ENCODE measurements at places on chromosomes 3 and 15.

DNA sequence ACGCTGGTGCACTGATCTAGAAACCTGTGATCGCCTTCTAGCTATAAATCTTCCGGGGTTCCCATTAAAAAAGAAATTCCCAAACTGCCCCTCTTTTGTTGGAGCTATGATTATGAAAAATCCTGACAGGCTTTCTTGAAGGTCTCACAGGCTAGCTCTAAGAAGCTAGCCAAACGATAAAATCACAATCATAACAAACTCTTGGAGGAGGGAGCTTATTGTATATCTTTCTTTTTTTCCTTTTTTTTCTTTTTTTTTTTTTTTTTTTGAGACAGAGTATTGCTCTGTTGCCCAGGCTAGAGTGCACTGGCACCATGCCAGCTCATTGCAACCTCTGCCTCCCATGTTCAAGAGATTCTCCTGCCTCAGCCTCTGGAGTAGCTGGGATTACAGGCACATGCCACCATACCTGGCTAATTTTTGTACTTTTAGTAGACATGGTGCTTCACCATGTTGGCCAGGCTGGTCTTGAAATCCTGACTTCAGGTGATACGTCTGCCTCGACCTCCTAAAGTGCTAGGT, 72.0 kb downstream of the MYO1E start:
- no peak for DNase-seq

GRCh38 chr15:99692825-99693224, 40.4 kb downstream of the LYSMD4 start:
- no peak for DNase-seq

DNA sequence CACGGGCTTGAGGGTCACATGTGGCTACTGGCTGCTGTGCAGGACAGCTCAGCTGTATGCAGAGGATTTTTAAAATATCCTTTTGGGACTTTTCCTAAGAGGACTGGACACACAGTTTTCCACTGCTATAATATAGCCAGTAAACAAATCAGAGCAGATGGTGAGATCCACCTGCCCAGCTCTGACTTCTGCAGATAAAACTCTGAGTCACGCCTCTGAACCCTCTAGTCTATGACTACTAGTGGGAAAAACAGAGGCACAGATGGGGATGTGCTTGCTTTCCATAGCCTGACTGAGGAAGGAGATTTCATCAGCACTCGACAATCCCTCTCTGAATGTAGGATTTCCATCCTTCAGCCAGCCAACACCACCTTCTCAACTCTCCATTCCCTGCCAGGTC, 45.1 kb downstream of the COLQ start:
- DNase-seq, result no peak

DNA sequence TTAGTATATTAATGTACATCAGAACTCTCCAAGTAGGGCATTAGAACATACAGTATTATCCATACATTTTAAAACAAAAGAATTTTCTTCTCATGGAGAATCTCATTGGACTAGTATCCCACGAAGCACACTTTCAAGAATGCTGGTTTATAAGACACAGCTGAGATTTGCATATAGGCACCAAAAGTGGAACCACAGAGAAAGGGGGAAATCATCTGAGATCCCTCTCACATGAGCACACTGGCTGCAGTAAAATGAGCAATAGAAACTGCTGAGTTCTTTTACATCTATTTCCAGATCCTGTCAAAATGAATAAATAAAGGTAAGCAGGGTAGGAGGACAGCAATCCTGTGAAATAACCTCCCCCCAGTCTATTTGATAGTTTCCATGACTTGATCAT, 665.3 kb downstream of the FHIT start:
- DNase-seq, result no peak

DNA sequence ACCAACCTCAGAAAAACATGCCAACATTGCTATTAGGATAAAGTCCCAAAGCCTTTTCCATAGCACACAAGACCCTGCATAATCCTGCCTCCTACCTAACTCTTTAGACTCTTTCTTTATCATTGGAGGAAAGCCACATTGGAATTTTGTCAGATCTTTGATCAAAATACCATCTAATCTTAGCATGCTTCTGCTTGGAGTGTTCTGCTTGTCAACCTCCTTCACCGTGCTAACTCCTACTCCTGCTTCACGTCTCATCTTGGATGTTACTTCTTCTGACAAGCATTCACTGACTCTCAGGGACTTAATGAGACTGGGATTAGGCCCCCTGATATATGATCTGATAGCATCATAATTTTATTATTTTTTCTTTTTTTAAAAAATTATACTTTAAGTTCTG, 7.4 kb upstream of the GLCE start:
- DNase-seq, result no peak

DNA sequence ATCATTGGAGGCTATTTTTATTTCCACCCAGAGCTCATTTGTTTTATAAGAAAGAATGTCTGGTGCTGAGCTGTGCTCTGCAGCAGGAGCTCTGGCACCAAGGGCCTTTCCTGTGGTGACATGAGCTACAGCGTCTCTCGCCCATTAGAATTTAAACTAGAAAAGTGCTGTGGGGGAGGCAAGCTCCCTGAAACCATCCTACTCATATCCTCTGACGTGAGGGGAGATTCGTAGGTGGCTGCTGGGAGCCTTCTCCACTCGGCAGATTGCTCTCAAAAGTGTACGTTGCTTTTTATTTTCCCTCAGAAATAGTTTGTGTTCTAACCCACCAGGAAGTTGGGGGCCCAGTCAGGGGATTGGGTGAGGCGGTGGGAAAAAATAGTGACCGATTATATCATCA, 76.3 kb upstream of the ARHGEF3 start:
- no peak for DNase-seq

DNA sequence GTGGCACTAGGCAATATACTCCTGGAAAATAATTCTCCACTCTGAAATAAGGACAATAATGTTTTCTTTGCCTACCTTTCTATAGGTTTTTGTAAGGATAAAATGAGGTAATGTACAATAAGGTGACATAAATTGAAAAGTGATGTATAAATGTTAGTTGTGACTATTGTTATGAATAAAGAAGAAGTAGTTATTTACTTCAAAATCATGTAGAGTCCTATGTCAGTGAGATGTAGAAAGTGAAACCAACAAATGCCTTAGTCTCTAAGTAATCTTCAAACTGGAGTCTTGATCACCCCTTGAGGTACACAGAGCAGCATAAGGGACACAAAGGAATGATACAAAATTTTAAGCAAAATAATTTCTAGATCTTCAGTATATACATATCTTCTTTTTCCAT, 60.3 kb upstream of the TP63 start:
- DNase-seq, result no peak

- DNase-seq, result no peak
These were observed 157.5 kb downstream of the GABRB3 start for GRCh38 chr15:26615188-26615926.

- DNase-seq, result no peak
These were observed 293.1 kb downstream of the SUCLG2 start for GRCh38 chr3:67361323-67361722.

GRCh38 chr3:117837391-117837790, 1127.8 kb downstream of the TUSC7 start:
- no peak for DNase-seq

DNA sequence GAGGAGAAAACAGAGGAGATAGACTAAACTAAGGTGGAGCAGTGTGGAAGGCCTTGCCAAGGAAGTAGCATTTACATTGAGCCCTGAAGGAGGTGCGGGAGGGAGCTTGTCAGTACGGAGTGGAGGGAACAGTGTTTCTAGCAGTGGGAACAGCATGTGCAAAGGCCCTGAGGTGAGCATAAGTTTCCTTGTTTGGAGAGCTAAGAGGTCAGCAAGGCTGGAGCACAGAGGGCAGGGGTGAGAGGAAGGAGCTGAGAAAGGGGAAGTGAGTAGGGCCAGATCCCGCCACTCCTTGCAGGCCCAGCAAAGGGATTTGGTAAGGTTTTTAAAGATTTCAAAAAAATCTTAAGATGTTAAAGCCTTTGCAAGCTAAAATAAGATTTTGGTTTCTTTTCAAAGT, 70.1 kb downstream of the HMCES start:
- DNase-seq, result no peak

DNA sequence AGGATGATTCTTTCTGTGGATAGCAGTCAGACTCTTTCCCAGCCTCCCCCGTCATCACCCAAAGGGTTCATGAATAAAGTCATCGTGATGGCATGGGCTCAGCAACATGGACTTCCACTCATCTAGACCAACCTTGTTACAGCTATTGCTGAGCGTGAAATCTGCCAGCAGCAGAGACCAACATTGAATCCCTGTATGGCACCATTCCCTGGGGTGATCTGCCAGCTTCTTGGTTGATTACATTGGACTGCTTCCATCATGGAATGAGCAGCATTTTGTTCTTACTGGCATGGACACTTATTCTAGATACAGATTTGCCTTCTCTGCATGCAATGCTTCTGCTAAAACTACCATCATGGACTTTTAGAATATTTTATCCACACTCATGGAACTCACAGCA, 195.6 kb upstream of the AZI2 start:
- DNase-seq, result no peak

- DNase-seq, result no peak
These were observed 183.3 kb upstream of the LRRC3B start for GRCh38 chr3:26438981-26439884.

- no peak for DNase-seq
These were observed 124.6 kb upstream of the ARHGEF3 start for GRCh38 chr3:56926243-56926946.

DNA sequence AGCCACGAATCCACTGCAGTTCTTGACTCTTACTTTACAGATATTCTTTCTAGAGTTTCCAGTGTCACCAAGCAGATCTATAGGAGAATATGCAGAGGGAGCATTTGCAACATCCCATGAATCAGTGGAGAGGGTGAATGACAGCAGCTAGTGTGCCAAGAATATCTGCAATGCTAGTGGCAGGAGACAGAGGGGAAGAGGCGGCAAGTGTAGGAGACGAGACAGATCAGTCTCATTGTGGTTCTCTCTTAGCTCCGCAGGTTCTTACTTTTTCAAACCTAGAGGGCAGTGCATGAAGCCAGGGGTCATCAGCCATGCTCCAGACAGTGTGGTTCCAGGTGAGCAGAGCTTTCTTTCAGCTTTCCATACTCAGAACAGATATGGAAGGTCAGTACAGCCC, 744 bp downstream of the ZNF619 start:
- DNase-seq, result no peak

GRCh38 chr3:8529181-8529637, 27.6 kb downstream of the LMCD1 start:
- no peak for DNase-seq

- no peak for DNase-seq
These were observed 146.7 kb downstream of the NR2E3 start for GRCh38 chr15:71957026-71957425.

GRCh38 chr3:198093112-198093679, 133.2 kb downstream of the LMLN start:
- DNase-seq, result no peak
